Natural killer cell (primary cell): ENCODE measurements at places on chromosomes 3 and 15. TPM values are rescaled to one million over a fixed set of nuclear protein-coding genes. Genes with fewer than 3 reads are reported as not detected.

Gene CD47
- 236 TPM for total RNA-seq

Gene LMOD3
- not detected for total RNA-seq

Gene GHRL
- 2.6 TPM for total RNA-seq

Gene KIF7
- 1.6 TPM for total RNA-seq

Gene SKOR1
- 2.9 TPM for total RNA-seq

Gene CELSR3
- 3.4 TPM for total RNA-seq

Gene DAZL
- total RNA-seq: not detected

Gene WDR93
- 0.38 TPM for total RNA-seq

Gene SLC49A4
- 8.0 TPM for total RNA-seq

Gene IL16
- total RNA-seq: 98.1 TPM

Gene CEP152
- total RNA-seq: 7.2 TPM

Gene STRA6
- total RNA-seq: not detected

Gene MED12L
- total RNA-seq: 3.0 TPM

Gene OR5K2
- total RNA-seq: not detected

Gene MFGE8
- total RNA-seq: 110 TPM

Gene TUSC7
- total RNA-seq: not detected

Gene CDC25A
- total RNA-seq: 0.72 TPM

Gene ATOSA
- total RNA-seq: 127 TPM

Gene KBTBD13
- total RNA-seq: not detected
